T-helper 1 cell (primary cell): ENCODE measurements at places on chromosomes 3 and 15.

DNA sequence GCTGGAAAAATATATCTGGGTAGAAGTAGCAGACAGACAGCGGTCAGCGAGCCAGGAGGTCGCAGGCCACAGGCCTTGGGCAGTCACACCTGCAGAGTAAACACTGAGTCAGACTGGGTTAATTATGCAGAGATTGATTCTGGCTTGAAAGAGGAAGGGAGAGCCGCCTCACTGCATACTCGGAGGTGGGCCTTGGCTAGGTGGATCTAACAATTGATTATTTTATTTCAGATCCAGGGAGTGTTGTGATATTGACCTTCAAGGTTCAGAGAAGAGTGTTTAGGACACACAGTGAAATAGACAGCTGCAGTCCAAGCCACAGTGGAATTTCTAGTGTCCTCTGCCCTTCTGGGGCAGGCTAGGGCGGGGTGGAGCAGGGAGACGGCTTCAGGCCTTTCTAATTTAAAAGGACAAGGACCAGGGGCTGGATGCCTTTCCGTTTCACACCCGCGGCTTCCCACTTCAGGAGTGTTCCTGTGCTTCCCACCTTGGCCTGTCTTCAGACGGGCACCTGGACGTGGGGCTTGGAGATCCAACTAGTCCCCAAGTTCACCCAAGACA is 237.3 kb downstream of the XXYLT1 start:
- DNase-seq: no peak

- DNase-seq: no peak
Measured at GRCh38 chr15:31046759-31047359, 54.7 kb downstream of the TRPM1 start.

GRCh38 chr15:89429023-89429422 is 67.4 kb downstream of the RHCG start:
- DNase-seq: no peak

GRCh38 chr3:16377196-16377595 is 112.2 kb downstream of the OXNAD1 start:
- peak; percentile 48 for DNase-seq

GRCh38 chr3:120767106-120767505 is 24.6 kb downstream of the GTF2E1 start:
- DNase-seq: no peak

GRCh38 chr3:50372349-50372748 is 13.0 kb upstream of the TMEM115 start:
- DNase-seq: no peak

GRCh38 chr3:37910671-37911400 is 49.2 kb downstream of the CTDSPL start:
- no peak for DNase-seq

DNA sequence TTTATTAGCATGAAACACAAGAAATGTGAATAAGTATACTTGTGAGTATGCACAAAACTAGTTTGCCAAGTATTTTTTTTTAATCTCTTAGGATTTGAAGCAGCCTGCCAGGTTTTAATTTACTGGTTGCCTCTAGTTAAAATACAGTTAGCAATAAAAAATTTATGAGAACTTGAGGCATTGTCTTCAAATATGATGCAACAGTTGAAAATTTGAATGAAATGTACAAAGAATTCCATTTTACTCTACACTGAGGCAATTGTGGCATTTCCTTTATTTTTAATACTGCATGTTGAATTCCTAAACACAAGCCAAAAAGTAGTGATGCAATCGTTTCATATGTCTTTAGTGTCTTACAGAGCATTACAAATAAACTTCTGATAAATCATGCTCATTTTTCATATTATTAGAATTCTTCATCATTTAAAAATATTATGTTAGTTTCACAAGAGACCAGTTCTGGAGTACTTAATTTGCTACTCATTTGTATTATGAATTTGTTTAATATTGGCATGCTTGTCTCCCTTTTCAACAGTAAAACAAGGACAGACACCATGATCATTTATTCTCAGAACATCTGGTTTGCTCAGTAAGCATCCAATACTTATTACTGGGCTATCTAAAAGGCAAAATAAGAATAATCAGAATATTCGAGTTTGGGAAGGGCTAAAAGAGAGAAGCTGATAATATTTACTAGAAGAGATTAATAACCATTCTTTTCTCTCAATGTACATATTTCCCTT is 124.8 kb upstream of the PTX3 start:
- no peak for DNase-seq

GRCh38 chr3:69490971-69491370 is 105.1 kb upstream of the FRMD4B start:
- DNase-seq: no peak

DNA sequence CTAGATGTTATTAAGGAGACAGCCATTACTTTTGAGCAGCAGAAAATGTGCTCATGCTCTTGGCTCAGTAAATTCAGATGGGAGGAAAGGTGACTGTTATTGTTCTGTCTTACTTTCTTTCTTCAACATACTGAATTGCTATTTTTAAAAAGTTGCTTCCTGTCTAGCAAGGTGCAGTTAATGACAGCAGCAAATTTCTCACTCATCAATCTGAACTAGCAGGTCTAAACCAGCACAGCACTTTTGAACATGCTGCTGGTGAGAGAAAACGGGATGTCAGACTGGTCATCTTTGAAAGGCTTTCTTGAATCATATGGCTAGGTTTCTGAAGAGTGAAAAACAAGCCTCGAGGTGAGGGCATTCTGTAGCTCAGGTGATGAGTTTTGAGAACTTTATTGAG is 384.7 kb downstream of the MFSD1 start:
- DNase-seq: no peak

GRCh38 chr15:45320581-45321205 is 57.7 kb downstream of the GATM start:
- no peak for DNase-seq
